ENCODE measurements at places on chromosomes 13 and 19. TPM values are rescaled to one million over a fixed set of nuclear protein-coding genes. Genes with fewer than 3 reads are reported as not detected.

The ZNF729 gene
- not detected for total RNA-seq

- no peak for DNase-seq
Measured at GRCh38 chr19:892243-892893, 619 bp downstream of the MED16 start.

The APOC4 gene
- not detected for total RNA-seq

- DNase-seq: no peak
Measured at GRCh38 chr13:99516153-99516929, 15.1 kb downstream of the TM9SF2 start.

The WBP4 gene
- 8.7 TPM for total RNA-seq

DNA sequence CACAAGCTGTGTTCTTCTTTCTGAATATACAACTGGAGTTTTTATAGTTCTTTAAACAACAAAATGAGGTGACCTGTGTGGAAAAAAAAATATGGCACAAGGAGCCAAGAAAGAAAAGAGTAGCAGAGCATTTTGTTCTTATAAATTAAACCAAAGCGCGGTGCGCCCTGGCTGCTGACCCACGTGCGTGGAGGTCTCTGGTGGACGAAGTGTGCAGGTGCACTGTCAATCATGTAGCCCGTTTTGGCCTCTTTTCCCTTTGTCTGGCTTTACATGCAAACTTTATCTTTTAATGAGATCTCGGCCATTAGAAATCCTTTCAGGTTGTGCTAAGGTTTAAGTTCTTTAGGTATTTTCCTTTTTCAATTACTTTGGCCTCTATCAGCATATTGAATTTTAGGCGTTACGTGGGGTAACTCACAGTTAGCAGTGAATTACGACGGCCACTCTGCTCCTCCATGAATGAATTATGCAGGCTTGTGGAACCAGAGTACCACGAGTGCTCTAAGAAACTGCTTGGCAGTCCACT lies 443.9 kb upstream of the SLC10A2 start:
- DNase-seq: no peak

GRCh38 chr13:106433066-106433465 lies 102.4 kb downstream of the EFNB2 start:
- DNase-seq: no peak

The ZFP36 gene
- 4.0 TPM for total RNA-seq

The CDX2 gene
- 2.4 TPM for total RNA-seq

- DNase-seq: no peak
Measured at GRCh38 chr13:107374038-107374437, 806.1 kb upstream of the ARGLU1 start.

GRCh38 chr19:37655689-37656371 lies 565 bp upstream of the ZFP30 start:
- peak; percentile 71 for DNase-seq

The FGF9 gene
- 5.0 TPM for total RNA-seq

DNA sequence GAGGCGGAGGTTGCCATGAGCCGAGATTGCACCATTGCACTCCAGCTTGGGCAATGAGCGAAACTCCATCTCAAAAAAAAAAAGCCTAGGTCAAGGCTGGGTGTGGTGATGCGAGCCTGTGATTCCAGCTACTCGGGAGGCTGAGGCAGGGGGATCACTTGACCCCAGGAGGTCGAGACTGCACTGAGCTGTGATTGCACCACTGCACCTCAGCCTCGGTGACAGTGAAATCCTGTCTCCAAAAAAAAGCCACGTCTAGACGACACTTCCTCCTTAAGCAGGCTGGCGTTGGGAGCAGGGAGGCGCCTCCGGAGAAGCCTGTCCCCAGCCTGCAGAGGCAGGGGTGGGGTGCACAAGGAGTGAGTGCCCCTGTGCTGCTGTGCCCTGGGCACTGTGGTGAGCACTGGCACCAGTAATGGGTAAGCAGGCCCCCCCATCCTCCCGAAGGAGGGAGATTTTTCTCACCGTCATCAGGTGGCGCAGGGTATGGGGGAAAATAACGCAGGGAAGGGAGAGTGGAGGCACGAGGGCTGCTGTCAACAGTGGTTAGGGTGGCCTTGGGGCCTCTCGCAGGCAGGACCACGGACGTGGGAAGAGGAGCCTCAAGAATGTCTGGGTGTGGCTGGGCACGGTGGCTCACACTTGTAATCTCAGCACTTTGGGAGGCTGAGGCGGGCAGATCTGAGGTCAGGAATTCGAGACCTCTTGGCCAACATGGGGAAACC lies 706 bp downstream of the P2RY11 start:
- no peak for DNase-seq

DNA sequence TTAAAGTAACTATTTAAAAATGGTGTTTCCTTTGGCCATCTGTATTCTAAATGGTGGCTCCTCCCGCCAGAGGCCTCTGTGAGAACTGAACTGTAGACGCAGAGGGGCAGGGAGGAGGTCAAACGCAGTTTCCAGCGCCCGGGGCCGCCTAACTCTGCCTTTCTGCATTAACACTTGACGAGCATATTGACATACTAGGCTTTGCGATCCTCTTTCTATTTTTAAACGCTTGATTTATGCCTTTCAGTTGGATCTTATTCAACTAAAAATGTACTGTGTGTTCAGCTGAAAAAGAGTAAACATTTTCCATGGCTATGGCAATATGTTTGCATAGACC lies 74.7 kb downstream of the SPACA7 start:
- no peak for DNase-seq

DNA sequence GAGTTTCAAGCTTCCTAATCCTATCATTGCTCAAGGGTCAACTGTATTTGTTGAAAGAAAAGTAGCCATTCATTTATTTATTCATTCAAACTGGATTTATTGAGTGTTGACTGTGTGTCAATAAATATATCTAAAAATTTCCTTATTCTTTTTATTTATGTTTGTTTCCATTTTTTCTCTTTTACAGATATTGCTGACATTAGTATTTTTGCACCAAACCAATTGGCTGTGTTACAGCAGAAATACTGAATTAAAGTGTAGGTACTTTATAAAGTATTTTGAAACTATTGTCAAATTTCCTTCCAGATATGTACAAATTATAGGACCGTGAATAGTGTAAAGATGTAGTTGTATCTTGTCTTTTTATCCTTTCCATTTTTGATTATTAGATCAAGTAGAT lies 692.0 kb upstream of the SLC10A2 start:
- DNase-seq: no peak

GRCh38 chr19:35868172-35868822 lies at the start of gene APLP1:
TSS of gene APLP1 (plus strand) at chr19:35868574. CDS start at chr19:35868637, 63 bp downstream.
- DNase-seq: peak; percentile 66

- DNase-seq: no peak
Measured at GRCh38 chr13:106415971-106416370, 119.5 kb downstream of the EFNB2 start.

The CYP2A6 gene
- not detected for total RNA-seq

DNA sequence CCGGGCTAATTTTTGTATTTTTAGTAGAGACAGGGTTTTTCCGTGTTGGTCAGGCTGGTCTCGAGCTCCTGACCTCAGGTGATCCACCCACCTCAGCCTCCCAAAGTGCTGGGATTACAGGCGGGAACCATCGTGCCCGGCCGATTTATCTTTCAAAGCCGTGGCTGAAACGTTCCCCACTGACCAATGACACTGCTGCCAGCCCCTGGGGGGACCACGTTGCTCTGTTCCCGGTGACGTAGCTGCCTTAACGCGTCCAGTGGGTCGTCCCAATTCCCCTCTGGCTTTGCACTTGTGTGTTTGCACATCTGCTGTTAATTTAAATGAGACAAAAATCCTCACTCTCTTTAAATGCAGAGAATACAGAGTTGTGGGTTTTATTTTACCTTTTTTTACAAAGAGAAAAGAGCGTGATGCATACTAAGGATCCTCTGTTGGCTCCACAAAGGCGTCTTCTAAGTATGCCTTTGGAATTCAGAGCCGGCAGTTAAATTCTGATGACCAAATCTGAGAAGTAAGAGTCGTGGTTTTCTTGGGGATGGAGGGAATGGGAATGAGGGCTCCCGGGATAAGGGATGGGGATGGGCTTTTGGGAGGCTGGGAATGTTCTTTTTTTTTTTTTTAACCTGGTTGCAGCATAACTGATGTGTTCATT lies 18.6 kb upstream of the LMTK3 start:
- no peak for DNase-seq

DNA sequence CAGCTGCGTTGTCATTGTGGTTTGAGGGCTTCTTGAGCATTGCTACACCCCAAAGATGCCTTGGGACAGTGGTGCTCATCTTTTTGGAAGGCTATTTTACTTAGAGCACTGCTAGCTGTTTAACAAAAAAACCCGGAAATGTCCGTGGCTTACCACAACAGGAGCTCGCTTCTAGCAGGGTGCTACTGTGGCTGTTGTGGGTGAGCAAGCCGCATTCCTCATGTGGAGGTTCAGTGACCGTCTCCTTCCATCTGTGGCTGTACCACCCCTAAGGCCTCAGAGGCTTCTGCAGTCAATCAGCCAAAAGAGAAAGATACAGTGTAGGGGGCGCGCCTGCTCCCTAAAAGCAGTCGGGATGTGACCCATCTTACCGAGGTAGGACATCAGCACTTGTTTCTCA lies 1004.2 kb downstream of the UQCRFS1 start:
- DNase-seq: no peak

The VSTM1 gene
- not detected for total RNA-seq

DNA sequence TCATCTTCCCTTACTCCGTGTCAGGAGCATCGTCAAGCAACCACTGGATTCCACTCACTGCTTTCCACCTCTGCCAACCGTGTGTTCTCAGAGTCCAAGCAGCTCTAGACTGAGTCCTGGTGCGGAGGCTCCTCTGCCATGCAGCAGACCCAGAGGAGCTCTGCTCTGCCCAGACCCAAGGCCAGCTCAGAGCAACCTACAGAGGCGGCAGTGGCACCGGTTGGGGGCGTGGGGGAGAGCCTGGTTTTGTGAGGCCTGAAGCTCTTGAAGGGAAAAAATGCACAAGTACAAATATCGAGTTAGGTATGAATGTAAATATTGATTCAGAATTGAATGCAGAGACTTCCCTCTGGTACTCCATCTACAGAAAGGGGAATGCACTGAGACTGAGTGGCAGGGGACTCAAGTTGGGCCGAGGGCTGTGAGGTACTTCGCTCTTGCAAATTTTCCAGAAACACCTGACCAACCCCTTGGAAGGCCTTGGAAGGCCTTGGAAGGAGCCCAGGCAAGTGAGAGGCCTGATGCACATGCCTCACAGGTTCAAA lies 46.7 kb downstream of the GJA3 start:
- no peak for DNase-seq

The IZUMO2 gene
- not detected for total RNA-seq

The F10 gene
- 1.0 TPM for total RNA-seq

DNA sequence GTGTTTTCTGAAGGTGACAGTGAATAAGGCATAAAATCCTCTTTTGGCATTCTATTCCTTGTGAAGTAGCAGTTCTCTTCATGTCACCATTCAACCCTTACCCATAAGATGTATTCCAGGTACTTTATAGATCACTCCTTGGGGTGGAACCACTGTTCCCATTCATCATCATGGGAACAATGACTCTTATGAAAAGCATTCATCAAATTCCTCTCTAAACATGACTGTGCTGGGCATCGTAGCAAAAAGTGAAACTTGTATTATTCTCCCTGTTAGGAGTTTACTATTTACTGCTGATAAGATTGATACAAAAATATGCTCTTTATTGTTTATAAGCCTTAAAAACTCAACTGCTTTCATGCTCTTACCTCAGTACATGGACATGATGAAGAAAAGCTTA lies 793.4 kb downstream of the LIG4 start:
- no peak for DNase-seq

- DNase-seq: no peak
Measured at GRCh38 chr19:1657746-1658145, 5.3 kb upstream of the TCF3 start.

GRCh38 chr19:35414442-35414841 lies 33.6 kb upstream of the FFAR2 start:
- DNase-seq: no peak

DNA sequence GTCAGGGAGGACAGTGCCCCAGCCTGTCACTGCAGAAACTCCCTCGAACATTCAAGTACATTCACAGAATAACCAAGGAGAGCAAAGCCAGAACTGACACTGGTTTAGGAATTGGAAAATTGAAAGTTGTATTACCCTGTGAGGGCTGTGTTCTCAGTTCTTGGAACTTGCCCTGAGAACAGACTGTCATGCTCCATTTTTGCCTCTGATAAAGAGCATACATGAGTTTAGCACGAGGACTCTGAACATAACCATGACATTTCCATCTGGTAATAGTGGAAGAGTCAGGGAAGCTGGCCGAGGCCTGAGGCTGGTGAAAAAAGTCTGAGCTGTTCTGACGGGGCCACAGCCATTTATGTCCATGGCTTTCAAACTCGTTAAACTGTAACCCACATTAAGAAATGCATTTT lies 15.2 kb upstream of the SLC25A30 start:
- DNase-seq: no peak

GRCh38 chr19:28889941-28890670 lies 322.8 kb downstream of the UQCRFS1 start:
- DNase-seq: no peak

DNA sequence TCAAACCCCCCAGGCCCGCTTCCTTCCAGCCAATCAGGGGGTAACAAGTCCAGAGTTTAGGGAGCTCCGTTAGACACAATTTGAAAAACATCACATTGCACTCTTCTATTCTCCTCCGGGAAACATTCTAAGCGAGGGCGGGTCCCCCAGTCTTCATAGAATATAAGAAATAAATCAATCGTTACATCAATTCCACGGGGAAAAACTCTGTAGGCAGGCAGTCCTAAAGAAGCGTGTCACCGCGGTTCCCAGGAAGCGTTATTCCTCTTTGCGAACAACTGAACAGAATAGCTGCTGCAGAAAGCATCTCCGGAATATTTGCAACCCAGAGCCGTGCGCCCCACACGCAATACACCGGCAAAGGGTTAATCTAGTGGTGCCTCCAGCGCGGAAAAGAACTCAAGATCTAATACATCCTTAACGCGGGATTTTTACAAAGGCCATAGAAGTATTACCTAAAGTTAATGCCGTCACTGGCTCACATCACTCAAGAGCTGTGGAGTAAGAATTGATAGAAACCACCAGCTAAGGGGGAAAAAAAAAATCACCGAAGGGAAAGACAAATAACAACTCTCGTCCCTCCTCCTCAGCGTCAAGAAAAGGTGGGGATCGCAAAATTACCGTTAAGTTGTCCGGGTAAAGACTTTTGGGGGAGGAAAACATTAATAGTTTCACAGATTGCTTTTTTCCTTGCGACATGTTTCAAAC lies 65.1 kb downstream of the KCNRG start:
- peak; percentile 12 for DNase-seq

The ZNF530 gene
- total RNA-seq: 8.7 TPM

- DNase-seq: no peak
Measured at GRCh38 chr13:78047151-78047550, 128.5 kb upstream of the EDNRB start.

DNA sequence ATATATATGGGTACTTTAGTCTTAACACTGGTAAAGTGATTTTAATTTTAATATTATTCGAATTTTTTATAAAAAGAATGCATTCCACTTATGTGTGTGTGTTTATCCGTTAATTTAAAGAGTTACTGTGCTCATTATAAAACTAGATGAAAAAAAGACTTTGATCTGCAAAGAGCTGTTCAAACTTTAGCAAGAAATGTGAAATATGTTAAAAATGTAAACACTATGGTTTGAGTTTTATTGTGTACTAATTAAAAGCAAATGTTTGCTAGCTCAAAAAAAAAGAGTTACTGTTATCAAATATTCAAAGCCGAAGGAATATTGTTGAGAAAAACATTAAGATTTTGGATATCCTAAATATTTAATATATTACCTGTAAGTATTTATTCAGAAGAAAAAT lies 34.5 kb downstream of the UFM1 start:
- DNase-seq: no peak

GRCh38 chr13:36480726-36481427 lies 48.6 kb downstream of the CCNA1 start:
- no peak for DNase-seq

- no peak for DNase-seq
Measured at GRCh38 chr13:40790154-40790616, 774 bp downstream of the SLC25A15 start.

All from neural crest cell (in vitro differentiated cells).